T-cell (primary cell): ENCODE measurements at places on chromosomes 1 and 21. TPM values are rescaled to one million over a fixed set of nuclear protein-coding genes. Genes with fewer than 3 reads are reported as not detected.
A peak's percentile ranks its signal among the peaks of the same experiment; 100 is the strongest.

DNA sequence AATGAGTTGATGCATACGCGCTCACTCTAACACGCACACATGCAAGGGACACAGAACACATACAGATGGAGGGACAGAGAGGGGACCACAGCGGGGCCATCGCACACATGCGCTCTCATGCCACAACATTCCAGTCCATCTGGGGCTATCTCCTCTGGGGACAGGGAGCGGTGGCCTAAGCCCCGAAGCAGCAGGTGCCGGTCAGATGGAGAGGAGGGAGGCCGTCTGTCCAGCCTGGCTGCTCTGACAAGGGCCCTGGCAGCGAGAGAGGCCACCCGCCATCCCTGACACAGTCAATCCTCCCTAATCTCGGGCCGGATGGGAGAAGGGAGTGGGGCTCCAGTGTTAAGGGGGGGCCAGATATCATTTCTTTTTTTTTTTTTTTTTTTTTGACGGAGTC, 123.5 kb downstream of the KIAA0319L start:
- H3K4me3 ChIP-seq: no peak overlapping the region
- peaks cover 18% of the 10 kb centered on the region for H3K36me3 ChIP-seq
- H3K27ac ChIP-seq: no peak overlapping the region
- H3K4me1 ChIP-seq: peaks cover 2% of the 10 kb centered on the region

ANKRD34A gene
- 1.7 TPM for total RNA-seq

GRCh38 chr1:40773748-40774265, 9.8 kb upstream of the KCNQ4 start:
- no peak overlapping the region for H3K27ac ChIP-seq
- no peak overlapping the region for H3K4me3 ChIP-seq
- H3K4me1 ChIP-seq: no peaks in the 10 kb centered on the region
- DNase-seq: no peak

- H3K4me3 ChIP-seq: no peak overlapping the region
- no peak for DNase-seq
- no peaks in the 10 kb centered on the region for H3K36me3 ChIP-seq
- no peak overlapping the region for H3K27ac ChIP-seq
These were observed 147.4 kb downstream of the ZNF281 start for GRCh38 chr1:200262326-200262965.

- no peaks in the 10 kb centered on the region for H3K27me3 ChIP-seq
- H3K27ac ChIP-seq: no peak overlapping the region
- no peak overlapping the region for H3K4me3 ChIP-seq
- H3K36me3 ChIP-seq: no peaks in the 10 kb centered on the region
- peaks cover 18% of the 10 kb centered on the region for H3K4me1 ChIP-seq
These were observed 60.1 kb upstream of the NEK2 start for GRCh38 chr1:211735208-211736170.

COL9A2 gene
- 3.6 TPM for total RNA-seq

DNA sequence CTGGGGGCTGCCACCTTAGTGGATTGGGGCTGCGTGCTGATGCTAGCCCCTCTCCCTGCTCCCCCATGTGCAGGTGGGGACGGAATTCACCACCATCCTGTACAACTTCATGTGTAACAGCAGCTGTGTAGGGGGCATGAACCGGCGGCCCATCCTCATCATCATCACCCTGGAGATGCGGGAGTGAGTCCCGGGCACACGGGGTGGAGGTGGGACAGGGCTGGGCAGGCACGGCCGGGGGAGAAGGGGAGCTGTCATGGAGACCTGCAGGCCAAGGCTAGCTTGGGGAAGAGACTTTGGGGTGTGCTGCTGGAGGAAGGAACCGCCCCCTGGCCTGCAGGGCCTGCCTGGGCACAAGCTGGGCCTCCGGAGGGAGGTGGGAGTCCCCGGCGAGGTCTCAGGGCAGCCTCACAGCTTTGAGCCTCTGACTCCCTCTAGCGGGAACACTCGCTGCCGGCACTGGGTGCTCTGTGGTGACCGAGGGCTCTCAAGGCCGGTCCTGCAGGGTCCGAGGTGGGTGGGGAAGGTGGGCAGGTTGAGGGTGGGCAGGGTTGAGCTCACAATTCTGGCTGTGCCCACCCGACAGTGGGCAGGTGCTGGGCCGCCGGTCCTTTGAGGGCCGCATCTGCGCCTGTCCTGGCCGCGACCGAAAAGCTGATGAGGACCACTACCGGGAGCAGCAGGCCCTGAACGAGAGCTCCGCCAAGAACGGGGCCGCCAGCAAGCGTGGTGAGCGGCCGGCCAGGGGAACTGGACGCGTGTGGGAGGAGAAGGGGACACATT, 25.0 kb upstream of the CCDC27 start:
- no peaks in the 10 kb centered on the region for H3K36me3 ChIP-seq
- H3K4me1 ChIP-seq: peaks cover 4% of the 10 kb centered on the region
- H3K27me3 ChIP-seq: no peaks in the 10 kb centered on the region
- no peak overlapping the region for H3K27ac ChIP-seq
- H3K4me3 ChIP-seq: no peak overlapping the region
- DNase-seq: no peak

HES3 gene
- not detected for total RNA-seq

GRCh38 chr1:32100807-32101708, 6.8 kb upstream of the KPNA6 start:
- H3K4me3 ChIP-seq: no peak overlapping the region
- H3K27ac ChIP-seq: no peak overlapping the region
- no peaks in the 10 kb centered on the region for H3K27me3 ChIP-seq
- H3K36me3 ChIP-seq: peaks cover 14% of the 10 kb centered on the region
- no peaks in the 10 kb centered on the region for H3K4me1 ChIP-seq

DNA sequence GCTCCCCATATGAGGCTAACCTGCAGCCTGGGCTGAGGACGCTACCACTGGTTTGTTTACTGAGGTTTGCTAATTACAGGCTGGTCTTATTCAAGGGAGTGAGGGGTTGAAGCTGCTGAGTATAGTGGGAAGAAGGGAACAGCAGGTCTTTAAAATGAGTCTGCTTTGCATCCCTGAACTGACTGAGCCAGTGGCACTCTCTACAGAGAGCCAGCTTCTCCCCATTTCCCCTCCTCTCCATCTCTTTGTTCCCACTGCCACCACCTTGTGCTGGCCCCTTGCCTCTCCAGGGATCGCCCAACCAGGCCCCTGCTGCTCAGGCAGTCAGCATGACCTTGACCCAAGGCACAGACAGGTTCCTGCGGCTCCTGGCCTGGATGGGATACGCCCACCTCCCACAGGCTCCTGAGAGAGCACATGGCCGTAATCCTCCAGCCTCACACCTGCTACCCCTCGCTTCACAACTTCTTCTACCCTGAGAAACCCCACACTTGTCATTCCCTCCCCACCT, 45.0 kb downstream of the IER5 start:
- no peak overlapping the region for H3K4me3 ChIP-seq
- H3K27ac ChIP-seq: no peak overlapping the region
- H3K36me3 ChIP-seq: no peaks in the 10 kb centered on the region
- no peak for DNase-seq
- H3K27me3 ChIP-seq: peaks cover 13% of the 10 kb centered on the region
- H3K4me1 ChIP-seq: peaks cover 17% of the 10 kb centered on the region

DNA sequence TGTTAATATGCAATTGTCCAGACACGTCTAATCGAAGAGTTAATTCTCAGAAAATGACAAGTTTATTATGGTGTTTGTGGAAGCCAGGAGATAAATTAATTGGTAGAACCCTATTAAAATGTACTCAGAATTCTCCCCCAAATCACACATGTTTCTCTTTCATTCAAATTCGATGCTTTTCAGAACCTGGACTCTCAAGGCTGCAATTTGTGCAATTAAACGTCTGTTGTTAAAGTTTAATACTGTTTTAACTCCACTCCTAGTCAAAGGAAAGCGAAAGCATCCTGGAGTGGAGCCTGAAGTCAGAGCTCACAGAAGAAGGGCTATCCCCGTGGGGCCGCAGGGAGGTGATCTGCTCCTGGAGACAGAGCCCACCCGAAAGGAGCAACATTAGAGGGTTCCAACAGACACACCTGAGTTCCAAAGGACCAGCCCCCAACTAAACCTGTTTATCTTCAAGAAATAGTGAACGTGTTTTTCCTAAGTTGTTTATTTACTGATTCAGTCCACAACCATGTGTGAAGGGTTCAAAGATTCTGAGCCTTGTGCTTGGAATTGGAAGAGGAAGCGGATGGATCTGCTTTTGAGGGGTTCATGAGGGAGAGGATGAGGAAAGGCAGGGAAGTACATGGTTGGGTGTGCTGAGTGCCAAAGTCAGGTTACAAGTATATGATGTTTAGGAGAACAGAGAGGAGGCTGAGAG, 68.0 kb upstream of the AKT3 start:
- H3K4me1 ChIP-seq: peaks cover 3% of the 10 kb centered on the region
- no peak overlapping the region for H3K27ac ChIP-seq
- DNase-seq: no peak
- H3K4me3 ChIP-seq: peak overlapping the region; percentile 81
- no peaks in the 10 kb centered on the region for H3K36me3 ChIP-seq

GRCh38 chr1:13824626-13825025, 124.6 kb downstream of the PRDM2 start:
- H3K36me3 ChIP-seq: peaks cover 17% of the 10 kb centered on the region
- H3K27me3 ChIP-seq: peaks cover 13% of the 10 kb centered on the region
- no peak overlapping the region for H3K4me3 ChIP-seq
- H3K27ac ChIP-seq: no peak overlapping the region
- no peak for DNase-seq

DNA sequence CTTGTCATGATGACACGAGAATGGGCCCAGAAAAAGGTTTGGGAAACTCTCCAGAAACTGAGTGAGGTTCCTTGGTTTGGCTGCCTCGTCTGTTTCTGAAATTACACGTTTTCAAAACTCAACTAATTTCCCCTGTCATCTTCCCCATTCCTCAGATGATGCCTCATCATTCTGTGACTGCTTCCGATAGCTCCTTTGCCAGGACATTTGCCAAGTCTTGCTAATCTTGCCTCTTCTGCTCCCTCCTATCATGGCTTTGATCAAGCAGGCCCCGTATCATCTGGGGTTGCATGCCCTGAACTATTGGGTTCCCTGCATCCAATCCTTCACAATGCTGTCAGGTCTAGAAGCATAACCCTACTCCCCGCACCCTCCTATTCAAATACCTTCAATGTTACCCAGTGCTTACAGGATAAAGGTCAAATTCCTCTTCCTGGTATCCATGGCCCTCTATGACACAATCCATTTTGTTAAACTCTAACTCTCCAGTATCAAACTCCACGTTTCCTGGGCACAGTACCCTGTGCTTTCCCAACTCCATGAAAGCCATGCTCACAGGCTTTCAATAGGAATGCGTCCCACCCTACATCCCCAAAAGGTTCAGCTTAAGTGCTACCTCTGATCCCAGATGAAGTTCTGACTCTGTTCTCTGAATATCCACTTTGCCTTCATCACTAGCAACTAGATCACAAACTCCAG, 22.2 kb upstream of the TMEM200B start:
- no peaks in the 10 kb centered on the region for H3K4me1 ChIP-seq
- H3K27ac ChIP-seq: no peak overlapping the region
- DNase-seq: no peak
- H3K4me3 ChIP-seq: no peak overlapping the region

- DNase-seq: no peak
- peaks cover 2% of the 10 kb centered on the region for H3K27me3 ChIP-seq
- H3K27ac ChIP-seq: peak overlapping the region; percentile 89
- peak overlapping the region; percentile 95 for H3K4me3 ChIP-seq
These were observed 4.3 kb downstream of the RUSC1 start for GRCh38 chr1:155324717-155325602.

GRCh38 chr1:229285440-229285839, 14.5 kb downstream of the RAB4A start:
- peaks cover 10% of the 10 kb centered on the region for H3K36me3 ChIP-seq
- peaks cover 2% of the 10 kb centered on the region for H3K4me1 ChIP-seq
- no peaks in the 10 kb centered on the region for H3K27me3 ChIP-seq
- no peak overlapping the region for H3K27ac ChIP-seq
